ENCODE measurements at places on chromosomes 1 and 21.
A peak's percentile ranks its signal among the peaks of the same experiment; 100 is the strongest.

GRCh38 chr1:42966688-42967612 is 8.3 kb upstream of the SLC2A1 start:
- DNase-seq: no peak

DNA sequence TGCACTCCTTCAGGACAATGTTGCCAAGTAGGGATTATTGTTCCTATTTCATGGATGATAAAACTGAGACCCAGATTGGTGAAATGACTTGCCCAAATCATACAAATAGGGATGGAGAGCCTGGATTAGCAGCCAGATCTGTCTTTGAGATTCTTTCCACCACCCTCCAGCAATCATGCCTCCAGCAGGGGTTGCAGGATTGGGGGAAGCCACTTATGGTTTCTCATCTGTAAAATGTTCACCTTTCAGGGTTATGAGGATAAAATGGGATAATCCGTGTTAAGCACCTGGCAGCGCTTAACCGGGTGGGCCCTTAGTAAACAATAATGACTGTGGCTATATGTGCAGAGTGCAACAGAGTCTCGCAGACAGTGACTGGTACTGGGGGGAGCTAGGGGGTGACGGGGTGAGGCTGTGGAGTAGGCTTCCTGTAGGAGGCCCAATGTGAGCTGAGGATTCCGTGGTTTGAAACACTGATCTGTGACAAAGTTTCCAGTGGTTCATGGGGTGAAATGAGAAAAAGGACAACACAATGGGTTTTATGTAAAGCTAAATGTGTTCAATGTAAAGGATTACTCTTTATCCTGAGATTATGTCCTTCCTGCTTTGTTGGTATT is 33.7 kb upstream of the FOXO6 start:
- no peak for DNase-seq

DNA sequence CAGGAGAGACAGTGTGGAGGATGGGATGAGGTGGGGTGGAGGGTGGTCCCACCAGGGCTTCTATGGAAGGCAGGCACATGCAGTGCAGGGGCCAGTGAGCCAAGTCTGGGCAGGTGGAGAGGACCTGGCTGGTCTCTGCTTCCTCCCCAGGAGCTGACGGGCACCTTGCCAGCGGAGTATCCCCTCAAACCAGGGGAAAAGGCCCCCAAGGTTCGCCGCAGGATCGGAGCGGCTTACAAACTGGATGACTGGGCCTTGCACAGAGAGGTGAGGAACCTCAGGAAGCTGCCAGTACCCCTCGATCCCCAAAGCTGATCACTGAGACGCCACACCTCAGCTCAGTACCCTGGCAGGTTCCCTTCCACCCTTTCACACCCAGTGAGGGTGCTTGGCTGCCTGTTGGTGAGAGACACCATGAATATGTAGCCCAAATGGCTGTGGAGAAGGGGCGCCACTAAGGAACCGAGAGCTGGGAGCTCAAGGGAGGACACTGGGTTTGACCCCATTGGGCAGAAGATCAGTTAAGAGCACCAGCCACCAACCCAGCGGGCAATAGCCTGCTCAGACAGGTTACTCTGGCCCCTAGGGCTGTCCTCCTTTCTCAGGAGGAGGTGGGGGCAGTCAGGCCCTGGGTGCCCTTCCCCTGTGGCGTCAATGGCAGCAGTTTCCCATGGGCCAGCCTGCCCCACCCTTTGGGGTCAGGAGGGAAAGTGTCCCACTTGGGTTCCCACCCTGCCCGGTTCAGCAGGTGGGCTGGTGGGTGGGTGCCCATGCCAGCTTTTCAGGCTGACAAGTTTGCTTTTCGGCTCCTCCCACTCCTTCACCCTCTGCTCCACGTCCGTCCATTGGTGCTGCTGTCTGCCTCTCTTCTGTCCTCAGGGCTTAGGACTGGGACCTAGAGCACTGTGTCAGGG is 5.5 kb downstream of the INAVA start:
- no peak for DNase-seq

DNA sequence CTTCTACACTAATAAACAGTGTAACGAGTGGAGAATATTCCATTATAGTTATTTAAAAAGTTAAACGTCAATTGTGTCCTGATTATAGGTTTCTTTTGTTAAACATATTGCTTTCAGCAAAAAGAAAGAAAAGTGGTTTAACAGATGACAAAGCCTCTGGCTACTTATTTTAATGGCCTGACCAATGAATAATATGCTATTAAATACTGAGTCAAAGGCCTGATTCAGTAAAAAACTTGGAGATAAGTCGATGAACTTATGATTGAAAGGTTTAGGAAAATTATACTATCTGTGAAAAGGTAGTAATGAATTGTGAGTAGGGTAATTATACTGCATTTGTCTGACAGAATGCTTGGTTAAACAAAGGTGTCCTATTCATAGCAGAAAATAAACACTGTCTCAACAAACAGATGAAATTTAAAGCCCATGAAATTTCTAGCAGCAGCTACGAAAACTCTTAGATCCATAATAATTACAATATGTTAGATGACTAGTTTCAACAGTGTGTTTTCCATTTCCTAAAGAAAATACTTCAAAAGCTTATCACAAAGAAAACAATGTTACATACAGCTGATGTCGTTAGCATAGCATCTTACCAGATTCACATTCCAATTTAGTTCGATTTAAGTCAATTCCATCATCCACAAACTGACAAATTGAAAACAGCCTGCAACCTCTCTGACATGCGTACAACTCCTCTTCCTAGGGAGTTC is 6.2 kb downstream of the TMEM59 start:
- DNase-seq: no peak

- DNase-seq: no peak
Measured at GRCh38 chr1:109834951-109835350, 71.2 kb upstream of the EPS8L3 start.

GRCh38 chr21:35529171-35529863 is 480.2 kb upstream of the RUNX1 start:
- DNase-seq: no peak

GRCh38 chr1:206705191-206705590 is 20.5 kb downstream of the MAPKAPK2 start:
- peak; percentile 32 for DNase-seq
